NCI-H774 (cell line): ENCODE measurements at places on chromosomes 13 and 19.

DNA sequence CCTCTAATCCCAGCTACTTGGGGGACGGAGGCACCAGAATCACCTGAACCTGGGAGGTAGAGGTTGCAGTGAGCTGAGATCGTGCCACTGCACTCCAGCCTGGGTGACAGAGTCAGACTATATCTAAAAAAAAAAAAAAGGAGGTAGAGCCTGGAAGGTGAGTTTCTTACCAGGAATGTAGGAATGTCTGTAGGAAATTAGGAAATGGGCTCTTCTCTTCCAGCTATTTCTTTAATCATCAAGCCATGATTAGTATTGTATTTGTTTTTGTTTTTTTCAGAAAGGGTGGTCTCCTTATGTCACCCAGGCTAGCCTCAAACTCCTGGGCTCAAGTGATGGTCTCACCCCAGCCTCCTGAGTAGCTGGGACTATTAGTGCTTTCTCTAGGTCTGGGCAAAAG, 26.3 kb upstream of the SERP2 start:
- DNase-seq = no peak

- DNase-seq = no peak
Measured at GRCh38 chr19:3748965-3749364, 12.5 kb downstream of the APBA3 start.

- DNase-seq = no peak
Measured at GRCh38 chr19:13120817-13121216, 2.8 kb downstream of the NACC1 start.

- DNase-seq = no peak
Measured at GRCh38 chr13:91357613-91358386, 10.3 kb downstream of the MIR17HG start.

DNA sequence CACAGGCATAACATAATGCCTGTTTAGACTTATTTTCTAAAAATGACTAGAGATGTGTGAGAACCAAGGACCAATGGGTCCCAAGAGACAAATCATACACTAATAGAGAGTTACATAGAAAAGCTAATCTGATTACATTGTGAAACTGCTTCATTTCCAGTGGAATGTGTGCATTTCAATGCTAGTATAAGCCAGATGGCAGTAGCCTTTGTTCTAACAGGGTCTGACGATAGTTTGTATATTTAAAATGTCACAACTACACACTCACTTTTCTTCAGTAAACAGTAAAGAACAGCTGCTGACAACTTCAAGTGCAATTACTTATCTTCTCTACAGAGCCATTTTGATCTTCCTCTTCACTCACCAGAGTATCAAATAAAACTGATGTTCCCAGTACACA, 4.3 kb upstream of the SLITRK5 start:
- DNase-seq = no peak

DNA sequence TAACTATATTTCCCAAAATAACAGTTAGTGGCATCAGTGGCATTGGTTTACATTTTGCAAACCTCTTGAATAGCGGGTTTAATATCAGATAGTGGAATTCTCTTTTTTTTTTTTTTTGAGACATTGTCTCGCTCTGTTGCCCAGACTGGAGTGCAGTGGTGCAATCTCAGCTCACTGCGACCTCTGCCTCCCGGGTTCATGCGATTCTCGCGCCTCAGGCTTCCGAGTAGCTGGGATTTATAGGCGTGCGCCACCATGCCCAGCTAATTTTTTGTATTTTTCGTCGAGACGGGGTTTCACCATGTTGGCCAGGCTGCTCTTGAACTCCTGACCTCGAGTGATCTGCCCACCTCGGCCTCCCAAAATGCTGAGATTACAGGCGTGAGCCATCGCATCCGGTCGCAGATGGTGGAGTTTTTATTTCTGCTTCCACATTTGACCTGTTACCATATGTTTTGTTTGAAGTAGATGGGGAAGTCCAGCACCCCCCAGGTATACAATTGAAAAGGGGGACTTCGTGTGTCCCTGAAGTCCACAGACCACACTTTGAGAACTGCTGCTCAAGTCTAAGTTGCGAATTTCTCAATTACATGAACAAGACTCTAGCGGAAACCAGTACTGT, 40.5 kb upstream of the XPO4 start:
- no peak for DNase-seq

DNA sequence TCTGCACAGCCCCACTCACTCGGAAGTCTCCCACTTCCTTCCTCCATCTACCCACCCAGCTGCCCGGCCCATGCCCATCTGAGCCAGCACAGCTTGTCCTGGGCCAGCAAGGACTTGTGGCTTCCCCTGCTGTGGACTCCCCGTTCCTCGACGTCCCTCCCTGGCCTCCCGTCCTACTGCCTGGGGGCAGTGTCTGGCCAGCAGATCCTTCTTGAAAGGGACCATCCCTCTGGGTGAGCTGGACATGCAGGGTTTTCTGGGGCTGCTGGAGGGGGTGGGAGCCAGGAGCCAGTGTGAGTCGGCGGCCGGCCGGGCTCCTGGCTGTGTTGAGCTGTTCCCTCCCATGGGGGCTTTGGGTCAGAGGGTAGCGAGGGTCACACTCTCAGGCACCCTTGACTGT, 26.7 kb downstream of the CRTC1 start:
- DNase-seq = no peak

DNA sequence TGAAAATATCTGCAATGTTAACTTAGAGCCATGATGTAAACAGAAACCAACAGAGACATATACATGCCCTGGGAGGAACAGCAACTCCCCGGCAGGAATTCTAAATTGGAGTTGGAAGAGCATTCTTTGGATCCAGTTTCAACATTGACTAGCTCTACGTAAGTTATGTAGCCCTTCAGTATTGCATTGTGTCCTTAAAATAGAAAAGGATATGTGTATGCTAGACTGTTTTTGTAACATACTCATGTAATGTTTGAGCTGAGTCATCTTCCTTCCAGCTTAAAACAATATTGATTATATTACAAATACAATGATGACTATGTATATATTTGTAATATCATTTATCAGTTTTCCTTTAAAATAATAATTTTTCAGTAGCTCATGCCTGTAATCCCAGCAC, 1422.2 kb upstream of the PCDH20 start:
- no peak for DNase-seq

DNA sequence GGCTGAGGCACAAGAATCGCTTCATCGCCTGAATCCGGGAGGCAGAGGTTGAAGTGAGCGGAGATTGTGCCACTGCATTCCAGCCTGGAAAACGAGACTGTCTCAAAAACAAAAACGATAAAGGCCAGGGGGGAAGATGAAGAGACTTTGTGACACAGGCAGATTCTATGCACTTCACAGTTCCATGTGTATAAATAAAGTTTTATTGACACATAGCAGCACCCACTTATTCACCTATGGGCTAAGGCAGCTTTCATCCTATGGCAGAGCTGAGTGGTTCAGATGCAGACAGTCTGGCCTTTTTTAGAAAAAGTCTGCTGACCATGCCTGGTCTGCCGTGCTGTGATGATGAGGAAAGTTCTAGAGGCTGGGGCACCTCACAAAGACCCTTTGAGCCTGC, 5.6 kb downstream of the LMNB2 start:
- no peak for DNase-seq

GRCh38 chr13:111316161-111316730, 4.2 kb upstream of the TEX29 start:
- DNase-seq = no peak

- DNase-seq = no peak
Measured at GRCh38 chr19:13790354-13790753, 4.9 kb upstream of the ZSWIM4 start.

- DNase-seq = no peak
Measured at GRCh38 chr13:79771493-79771892, 290.5 kb downstream of the NDFIP2 start.

DNA sequence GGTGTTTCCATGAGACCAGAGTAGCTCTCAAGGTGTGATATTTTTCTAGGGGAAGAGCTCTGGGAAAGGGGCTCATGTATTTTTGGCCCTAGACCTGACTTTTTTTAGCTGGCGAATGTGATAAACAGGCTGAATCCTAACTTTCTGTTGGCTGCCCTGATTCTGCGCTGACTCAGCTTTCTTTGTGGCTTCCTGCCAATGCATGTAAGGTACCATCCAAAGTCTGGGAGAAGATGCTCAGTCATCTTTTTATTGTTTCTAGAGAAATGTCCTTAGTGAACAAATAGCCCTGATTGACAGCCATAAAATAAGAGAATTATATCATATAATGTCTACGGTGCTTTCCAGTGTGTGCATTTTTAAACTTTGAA, 113.6 kb upstream of the MBNL2 start:
- no peak for DNase-seq

DNA sequence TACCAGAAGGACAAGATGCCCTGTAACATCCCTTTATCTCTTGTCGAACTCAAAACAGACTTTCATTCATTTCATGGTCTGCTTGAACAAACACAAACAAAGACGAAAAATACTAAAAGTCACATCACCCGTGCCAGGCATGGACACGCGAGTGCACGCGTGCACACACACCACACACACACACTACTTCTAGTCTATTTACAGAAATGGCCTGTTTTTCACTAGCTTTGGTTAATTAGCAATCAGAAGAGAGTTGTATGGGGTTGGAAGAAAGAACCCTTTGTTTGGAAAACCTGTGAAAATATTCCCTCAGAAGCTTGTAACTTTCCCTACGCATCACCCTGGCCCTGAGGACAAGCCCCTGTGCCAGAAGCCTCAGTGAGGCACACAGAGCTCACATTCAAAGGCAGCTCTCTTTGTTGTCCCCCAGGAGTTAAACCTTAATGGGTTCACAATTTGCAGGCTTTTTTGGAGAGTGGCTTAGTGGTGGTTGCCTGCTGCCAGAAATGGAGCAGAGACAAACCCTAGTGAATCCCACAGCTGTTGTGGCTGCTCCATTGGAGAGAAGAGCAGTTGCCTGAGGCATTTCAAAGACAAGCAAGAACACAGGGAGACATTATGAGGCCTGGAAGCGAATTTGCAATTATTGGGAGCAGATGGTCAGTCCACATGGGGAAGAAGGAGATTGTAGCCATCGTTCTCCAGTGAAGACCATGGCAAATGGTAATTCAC, 55.9 kb downstream of the STARD13 start:
- DNase-seq = no peak

GRCh38 chr13:93771227-93771626, 544.6 kb downstream of the GPC6 start:
- no peak for DNase-seq

DNA sequence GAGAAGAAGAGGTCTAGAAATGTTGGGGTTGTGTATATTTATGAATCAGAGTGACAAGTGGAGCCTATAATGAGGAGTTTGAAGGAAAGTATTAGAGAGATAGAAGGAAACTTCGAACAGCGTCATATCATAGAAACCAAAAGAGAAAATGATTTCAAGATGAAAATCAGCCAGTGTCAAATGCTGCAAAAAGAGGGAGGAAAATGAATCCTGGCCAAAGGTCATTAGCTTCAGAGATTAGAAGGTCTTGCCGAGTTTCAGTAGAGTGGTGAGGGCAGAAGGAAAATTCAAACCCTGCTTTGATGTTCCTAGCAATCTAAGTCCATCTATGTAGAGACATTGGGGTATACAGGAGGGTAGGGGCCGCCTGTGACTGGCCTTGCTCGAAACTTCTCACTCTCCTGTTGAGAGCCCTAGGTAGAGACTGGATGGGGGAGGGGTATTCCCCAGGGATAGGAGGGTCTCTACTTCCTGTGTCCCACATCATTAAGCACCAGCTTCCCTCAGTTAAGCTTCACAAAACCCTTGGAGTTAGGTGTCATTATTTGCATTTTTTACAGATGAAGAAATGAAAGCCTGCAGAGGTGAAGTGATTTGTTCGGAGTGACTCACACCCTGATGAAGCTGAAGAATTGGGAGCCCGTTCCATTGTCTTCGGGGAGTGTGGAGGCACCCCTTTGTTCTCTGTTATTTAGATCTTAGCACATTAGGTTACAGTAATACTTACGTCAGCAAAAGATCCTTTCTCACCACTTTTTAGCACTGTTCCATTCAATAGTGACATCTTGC, 62.8 kb downstream of the FGF9 start:
- DNase-seq = no peak
